ENCODE measurements at places on chromosomes 16 and 17. TPM values are rescaled to one million over a fixed set of nuclear protein-coding genes. Genes with fewer than 3 reads are reported as not detected.
A peak's percentile ranks its signal among the peaks of the same experiment; 100 is the strongest.

The NPW gene
- total RNA-seq = not detected

The SULT1A4 gene
- total RNA-seq = 6.3 TPM

The PIGL gene
- 34.5 TPM for total RNA-seq

The MMP2 gene
- 58.7 TPM for total RNA-seq

- no peaks in the 10 kb centered on the region for H3K27me3 ChIP-seq
- H3K4me1 ChIP-seq = no peaks in the 10 kb centered on the region
- no peaks in the 10 kb centered on the region for H3K36me3 ChIP-seq
- no peak overlapping the region for H3K27ac ChIP-seq
- H3K4me3 ChIP-seq = no peak overlapping the region
Observed at GRCh38 chr16:10610499-10611184, 30.2 kb upstream of the EMP2 start.

- H3K36me3 ChIP-seq = peaks cover 5% of the 10 kb centered on the region
- no peaks in the 10 kb centered on the region for H3K4me1 ChIP-seq
- no peaks in the 10 kb centered on the region for H3K27me3 ChIP-seq
- H3K4me3 ChIP-seq = no peak overlapping the region
- no peak overlapping the region for H3K27ac ChIP-seq
Observed at GRCh38 chr16:47693226-47693625, 232.1 kb downstream of the PHKB start.

DNA sequence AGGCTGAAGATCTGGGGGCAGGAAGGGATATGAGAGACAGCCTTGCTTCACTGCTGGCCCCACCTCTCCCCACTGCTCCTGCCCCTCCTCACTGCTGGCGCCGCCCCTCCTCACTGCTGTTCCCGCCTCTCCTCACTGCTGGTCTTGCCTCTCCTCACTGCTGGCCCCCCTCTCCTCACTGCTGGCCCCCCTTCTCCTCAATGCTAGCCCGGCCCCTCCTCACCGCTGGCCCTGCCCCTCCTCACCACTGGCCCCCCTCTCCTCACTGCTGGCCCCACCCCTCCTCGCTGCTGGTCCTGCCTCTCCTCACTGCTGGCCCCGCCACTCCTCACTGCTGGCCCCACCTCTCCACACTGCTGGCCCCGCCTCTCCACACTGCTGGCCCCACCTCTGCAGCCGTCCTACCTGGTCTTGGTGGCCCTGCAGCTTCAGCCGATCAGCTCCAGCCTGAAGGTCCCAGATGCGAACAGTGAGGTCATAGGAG is 9.5 kb upstream of the PAM16 start:
- no peaks in the 10 kb centered on the region for H3K36me3 ChIP-seq
- H3K27me3 ChIP-seq = no peaks in the 10 kb centered on the region
- H3K27ac ChIP-seq = no peak overlapping the region
- DNase-seq = no peak

- no peak overlapping the region for H3K27ac ChIP-seq
- DNase-seq = no peak
- no peaks in the 10 kb centered on the region for H3K27me3 ChIP-seq
Observed at GRCh38 chr17:48479014-48479402, 49.0 kb upstream of the SKAP1 start.

DNA sequence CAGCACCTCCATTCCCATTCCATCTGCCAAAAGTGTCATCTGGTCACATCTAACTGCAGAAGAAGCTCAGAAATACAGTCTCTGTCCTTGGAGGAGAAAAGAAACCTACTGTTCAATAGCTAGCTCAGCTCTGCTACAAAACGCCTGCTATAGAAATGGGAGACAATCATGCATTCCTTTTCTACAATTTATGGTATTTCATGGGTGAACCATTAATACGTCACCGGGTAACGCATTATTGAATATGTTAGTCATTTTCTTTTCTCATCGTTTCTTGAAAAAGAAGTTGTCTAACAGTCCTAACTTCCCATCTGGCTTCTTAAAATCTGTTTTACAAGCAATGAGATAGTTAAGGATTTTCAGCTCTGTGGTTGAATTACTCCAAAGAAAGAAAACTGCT is 496.7 kb upstream of the RBFOX1 start:
- H3K27ac ChIP-seq = no peak overlapping the region
- H3K27me3 ChIP-seq = no peaks in the 10 kb centered on the region
- no peak overlapping the region for H3K4me3 ChIP-seq
- H3K36me3 ChIP-seq = no peaks in the 10 kb centered on the region

DNA sequence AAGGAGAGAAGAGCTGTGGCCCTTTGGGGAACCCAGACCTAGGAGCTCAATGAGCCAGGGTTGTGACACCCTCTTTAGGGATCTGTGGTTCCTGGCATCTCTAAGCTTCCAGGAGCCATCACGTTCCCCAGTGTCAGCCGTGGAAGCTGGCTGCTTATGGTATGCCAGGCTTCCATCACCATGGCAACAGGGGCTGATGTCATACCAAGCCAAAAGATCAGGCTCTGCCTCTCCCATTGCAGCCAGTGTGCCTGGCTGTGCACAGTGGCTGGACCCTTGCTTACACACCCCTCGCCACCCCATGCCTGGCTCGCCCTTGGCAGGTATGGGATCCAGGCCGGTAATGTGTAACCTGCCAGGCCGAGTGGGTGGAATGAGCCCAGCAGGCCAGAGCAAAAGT is 91.1 kb downstream of the SSH2 start:
- DNase-seq = no peak
- no peaks in the 10 kb centered on the region for H3K27me3 ChIP-seq
- no peak overlapping the region for H3K27ac ChIP-seq
- no peaks in the 10 kb centered on the region for H3K4me1 ChIP-seq
- H3K36me3 ChIP-seq = no peaks in the 10 kb centered on the region
- no peak overlapping the region for H3K4me3 ChIP-seq

DNA sequence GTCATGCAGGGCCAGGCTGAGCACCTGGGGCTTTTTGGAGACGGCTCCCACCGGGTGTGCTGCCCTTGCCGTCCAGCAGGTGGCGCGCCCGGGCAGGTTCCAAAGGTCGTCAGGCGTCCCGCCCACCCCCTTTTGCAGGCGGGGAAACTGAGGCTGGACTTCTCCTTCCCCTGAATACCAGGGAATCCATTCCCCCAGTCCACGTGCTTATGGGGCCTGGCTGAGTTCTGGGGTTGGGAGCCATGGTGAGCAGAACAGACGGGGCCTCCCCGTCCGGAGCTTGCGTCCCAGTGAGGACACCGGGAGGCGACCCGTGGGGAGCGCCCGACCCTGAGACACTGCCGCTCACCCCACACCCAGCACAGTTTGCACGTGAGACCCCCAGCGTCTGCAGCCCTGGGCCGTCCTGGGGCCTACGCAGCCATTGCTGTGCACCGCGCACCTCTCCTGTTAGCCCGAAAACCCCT is 51.8 kb upstream of the JPH3 start:
- no peaks in the 10 kb centered on the region for H3K4me1 ChIP-seq
- no peaks in the 10 kb centered on the region for H3K36me3 ChIP-seq
- peak; percentile 48 for DNase-seq

DNA sequence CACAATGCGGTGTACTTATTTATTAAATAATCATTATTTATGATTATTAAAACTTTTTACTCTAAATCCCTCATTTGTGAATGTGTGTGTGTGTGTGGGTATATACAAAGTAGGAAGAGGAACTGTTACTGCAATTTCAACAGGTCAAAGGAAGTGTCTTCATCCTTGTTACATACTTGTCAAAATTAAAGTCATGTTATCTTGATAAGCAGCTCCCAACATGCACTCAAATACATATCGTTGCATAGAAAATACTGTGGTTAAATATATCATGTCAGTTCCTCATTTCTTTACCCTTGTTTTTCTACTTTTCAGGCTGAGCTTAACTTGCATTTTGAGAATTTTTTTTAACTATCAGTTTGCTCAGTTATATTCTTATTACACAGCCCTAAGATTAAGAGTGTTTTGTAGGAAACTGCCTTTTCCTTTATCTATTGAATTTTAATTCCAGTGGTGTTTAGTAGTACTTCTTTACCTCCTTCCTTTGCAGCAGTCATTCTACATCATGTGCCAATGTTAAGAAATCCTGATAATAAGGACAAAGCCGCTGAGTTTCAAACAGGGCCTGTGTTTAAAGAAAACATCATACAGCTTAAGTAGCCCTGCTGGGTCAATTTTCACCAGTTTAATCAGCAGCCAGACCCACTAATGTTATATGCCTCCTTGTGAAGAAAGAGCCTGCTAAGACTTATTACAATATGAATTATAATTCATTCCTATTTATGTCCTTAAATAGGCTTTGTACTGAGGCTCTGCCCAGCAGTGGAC is 7.2 kb downstream of the EFCAB5 start:
- H3K27me3 ChIP-seq = no peaks in the 10 kb centered on the region
- no peaks in the 10 kb centered on the region for H3K4me1 ChIP-seq
- no peak overlapping the region for H3K27ac ChIP-seq
- H3K36me3 ChIP-seq = no peaks in the 10 kb centered on the region
- no peak overlapping the region for H3K4me3 ChIP-seq

DNA sequence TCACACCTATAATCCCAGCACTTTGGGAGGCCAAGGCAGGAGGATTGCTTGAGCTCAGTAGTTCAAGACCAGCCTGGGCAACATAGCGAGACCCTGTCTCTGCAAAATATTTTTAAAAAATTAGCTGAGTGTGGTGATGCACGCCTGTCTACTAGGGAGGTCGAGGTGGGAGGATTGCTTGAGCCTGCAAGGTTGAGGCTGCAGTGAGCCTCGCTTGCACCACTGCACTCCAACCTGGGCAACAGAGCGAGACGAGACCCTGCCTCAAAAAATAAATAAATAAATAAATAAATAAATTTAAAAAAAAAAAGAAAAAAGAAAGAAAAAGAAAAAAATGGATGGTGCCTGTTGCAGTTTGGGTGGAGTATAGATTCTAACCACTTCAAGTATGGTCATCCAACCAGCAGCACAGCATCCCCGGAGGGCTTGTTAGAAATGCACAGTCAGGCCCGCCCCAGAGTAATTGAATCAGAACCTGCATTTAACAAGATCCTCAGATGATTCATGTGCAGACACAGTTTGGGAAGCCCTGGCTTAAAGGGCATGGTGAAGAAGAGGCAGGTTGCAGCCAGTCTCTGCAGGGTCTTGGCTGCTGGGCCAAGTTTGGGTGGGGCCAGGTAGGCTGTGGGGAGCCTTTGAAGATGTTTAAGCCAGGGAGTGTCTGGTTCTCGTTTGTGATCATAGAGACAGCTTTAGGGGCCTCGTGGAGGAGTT is 40.8 kb downstream of the MRC2 start:
- no peak overlapping the region for H3K4me3 ChIP-seq
- no peak overlapping the region for H3K27ac ChIP-seq
- DNase-seq = no peak
- no peaks in the 10 kb centered on the region for H3K4me1 ChIP-seq
- no peaks in the 10 kb centered on the region for H3K27me3 ChIP-seq
- H3K36me3 ChIP-seq = no peaks in the 10 kb centered on the region

GRCh38 chr16:67730326-67730725 is 11.2 kb upstream of the GFOD2 start:
- H3K27me3 ChIP-seq = no peaks in the 10 kb centered on the region
- peaks cover 27% of the 10 kb centered on the region for H3K36me3 ChIP-seq
- no peak overlapping the region for H3K4me3 ChIP-seq

DNA sequence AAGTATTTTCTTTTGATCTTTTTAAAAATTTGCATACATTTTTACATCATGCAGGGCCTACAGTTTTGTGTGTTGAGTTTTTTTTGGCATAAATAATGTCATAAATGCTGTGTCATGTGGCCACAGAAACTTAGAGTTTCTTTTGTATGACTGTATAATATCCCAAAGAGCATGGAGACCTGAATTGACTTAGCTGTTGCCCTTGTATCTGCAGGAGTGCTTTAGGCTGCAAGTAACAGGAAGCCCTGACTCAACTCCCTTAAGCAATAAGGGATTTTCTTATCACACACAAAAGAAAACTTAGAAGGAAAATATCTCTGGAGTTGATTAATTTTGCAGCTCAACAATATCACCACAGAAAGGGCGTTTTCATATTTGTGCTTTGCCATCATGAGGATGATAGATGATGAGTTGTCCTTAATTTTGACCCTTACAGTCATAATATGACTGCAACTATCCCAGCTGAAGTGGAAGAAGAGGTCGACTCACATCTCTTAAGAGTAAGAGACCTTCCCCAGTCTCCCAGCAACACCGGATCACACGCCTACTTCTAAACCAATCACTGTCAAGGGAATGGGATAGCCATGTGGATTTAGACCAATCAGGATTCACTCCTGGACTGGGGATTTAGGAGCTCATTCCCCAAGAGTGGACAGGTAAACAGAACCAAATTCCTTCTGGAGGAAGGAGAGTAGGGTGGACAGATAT is 138.9 kb downstream of the GSG1L start:
- no peaks in the 10 kb centered on the region for H3K4me1 ChIP-seq
- no peak overlapping the region for H3K27ac ChIP-seq
- no peaks in the 10 kb centered on the region for H3K36me3 ChIP-seq
- H3K27me3 ChIP-seq = no peaks in the 10 kb centered on the region

DNA sequence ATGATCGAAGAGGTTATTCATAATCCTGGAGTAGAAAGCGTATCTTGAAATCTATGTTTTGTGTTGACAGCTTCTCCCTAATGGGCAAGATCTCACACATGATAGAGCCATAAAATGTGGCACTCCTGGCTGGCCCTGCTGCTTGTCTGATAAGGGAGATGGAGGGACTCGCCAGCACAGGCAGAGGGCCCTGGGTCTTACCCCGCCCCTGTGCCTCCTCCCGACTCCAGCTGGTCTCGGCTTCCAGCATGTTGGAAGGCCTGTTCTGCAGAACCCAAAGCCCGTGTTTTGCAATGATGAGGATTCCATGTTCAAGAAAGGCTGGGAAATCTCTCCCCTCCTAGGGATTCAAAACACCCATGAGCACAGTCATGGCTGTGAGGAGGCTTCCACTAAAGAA is 106.7 kb upstream of the SDK2 start:
- DNase-seq = peak; percentile 65
- H3K36me3 ChIP-seq = no peaks in the 10 kb centered on the region
- peaks cover 31% of the 10 kb centered on the region for H3K4me1 ChIP-seq

GRCh38 chr16:86459266-86459665 is 51.1 kb upstream of the FOXF1 start:
- no peak overlapping the region for H3K27ac ChIP-seq
- no peak for DNase-seq
- H3K36me3 ChIP-seq = no peaks in the 10 kb centered on the region
- H3K27me3 ChIP-seq = no peaks in the 10 kb centered on the region

GRCh38 chr16:1884155-1884760 is 12.3 kb upstream of the MEIOB start:
- H3K27ac ChIP-seq = no peak overlapping the region
- no peaks in the 10 kb centered on the region for H3K36me3 ChIP-seq
- H3K4me1 ChIP-seq = no peaks in the 10 kb centered on the region
- no peak overlapping the region for H3K4me3 ChIP-seq
- H3K27me3 ChIP-seq = peaks cover 2% of the 10 kb centered on the region
- peak; percentile 30 for DNase-seq

- no peaks in the 10 kb centered on the region for H3K4me1 ChIP-seq
- no peaks in the 10 kb centered on the region for H3K36me3 ChIP-seq
- no peak for DNase-seq
- no peak overlapping the region for H3K4me3 ChIP-seq
Observed at GRCh38 chr16:76926042-76926441, 264.9 kb upstream of the MON1B start.
